ENCODE measurements at places on chromosomes 5 and 9.

DNA sequence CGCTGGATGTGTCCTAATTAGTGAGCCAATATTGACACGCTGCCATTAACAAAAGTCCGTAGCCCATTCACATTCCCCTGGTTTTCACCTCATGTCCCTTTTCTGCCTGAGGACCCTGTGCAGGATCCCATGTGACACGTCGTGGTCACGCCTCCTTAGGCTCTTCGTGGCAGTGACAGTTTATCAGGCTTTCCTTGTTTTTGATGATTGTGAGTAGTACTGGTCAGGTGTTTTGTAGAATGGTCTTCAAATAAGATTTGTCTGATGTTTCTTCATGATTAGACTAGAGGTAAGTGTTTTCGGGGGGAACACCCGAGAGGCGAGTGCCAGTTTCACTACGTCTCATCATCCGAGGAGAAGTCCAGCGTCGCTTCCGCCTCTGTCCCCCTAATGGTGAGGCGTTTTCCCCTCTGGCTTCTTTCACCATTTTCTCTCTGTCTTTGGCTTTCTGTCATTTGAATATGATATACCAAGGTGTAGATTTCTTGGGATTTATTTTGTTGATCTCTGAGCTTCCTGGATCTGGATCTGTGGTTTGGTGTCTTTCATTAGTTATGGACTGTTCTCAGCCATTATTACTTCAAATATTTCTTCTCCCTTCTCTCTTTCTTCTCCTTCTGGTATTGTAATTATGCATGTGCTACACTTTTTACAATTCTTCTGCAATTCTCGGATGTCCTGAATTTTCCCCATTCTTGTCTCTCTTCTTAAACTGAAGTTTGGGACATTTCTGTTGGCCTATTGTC lies 57.3 kb downstream of the TRIP13 start:
- DNase-seq = no peak

DNA sequence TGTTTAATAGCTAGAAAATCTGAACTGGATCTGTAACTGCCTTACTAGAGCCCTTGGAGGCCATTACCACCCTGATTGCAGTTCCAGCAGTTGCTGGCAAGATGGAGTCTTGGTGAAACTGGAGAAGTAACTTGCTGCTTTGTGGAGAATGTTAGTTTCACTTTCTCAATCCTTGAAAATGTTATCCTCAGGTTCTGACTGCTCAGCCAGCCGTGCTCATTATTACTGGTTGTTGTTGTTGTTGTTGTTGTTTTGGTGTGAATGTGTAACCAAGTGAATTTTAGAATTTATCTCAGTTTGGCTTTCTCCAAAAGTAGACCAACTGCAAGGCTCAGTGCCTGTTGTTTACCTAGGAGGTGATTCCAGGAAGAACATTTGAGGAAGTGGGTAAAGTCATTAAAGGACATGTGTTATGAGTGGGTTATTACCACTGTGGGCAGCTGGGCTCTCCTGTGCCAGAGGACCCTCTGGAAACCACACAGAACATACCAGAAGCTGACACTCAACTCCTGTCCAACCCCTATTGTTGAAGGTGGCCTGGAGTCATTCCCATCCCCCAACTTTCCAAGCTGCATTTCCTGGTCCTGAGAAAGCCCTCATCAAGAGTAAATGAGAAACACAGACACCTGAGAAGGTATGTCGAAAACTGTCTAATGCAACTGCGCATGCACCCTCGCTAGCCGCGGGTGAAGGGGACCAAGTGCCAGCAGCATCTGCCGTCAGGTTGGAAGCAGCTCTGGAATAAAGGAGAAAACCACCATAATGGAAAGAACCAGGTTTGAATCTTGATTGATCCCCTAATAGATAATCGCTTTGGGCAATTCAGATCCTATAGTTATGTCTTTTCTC lies 111.6 kb downstream of the CMYA5 start:
- DNase-seq = no peak

DNA sequence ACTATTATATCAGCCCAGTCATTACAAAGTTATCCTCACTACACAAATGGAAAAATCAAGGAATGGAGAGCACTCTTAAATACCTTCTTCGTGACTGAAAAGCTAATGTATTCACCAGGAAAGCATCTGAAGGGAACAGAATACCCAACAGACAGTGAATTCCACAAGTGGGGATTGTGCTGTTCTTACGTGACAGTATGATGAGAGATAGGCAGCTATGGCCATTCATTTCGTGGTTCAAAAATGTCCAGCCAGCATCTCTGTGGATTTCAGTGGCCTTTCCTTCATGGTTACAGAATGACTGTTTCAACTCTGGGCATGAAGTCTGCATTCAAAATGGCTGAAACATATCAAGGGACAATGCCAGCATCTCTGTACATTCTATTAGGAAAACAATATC lies 323.8 kb downstream of the PRELID2 start:
- DNase-seq = no peak

- no peak for DNase-seq
Measured at GRCh38 chr5:175548626-175549311, 70.4 kb downstream of the SFXN1 start.

- DNase-seq = no peak
Measured at GRCh38 chr9:84677080-84677479, 7.6 kb downstream of the NTRK2 start.

- DNase-seq = peak; percentile 40
Measured at GRCh38 chr5:53482717-53483638, 2.5 kb downstream of the FST start.

DNA sequence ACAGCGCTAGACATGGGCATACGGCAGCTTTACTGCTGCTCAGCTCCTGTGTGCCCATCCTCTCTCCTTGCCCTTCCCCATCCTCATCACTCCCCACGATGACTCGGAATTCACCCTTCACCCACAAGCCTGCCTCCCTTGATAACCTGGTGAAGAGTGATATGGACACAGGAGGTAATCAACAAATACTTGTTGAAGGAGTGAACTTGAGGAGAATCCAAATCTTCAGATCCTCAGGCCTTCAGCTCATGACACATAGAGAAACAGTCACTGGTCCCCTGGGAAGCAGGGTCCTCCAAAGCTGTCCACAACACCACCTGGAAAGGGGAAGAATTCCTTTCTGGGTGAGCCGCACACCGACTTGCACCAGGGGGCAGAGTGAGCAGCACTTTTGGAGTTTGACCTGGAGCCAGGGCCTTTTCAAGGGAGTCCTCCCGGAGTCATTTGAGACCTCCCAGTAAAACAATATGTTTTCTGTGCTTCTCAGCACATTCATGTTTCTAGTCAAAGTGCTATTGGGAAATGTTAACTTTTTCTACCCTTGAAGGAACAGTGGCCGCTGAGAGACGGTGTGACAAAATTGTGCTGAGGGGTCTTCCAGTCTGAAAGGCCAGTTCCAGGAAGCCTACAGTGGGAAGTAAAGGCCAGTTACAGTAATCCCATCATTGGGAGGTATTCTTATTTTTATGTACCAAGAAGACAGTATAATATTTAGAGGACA lies 332.3 kb downstream of the CWC27 start:
- DNase-seq = peak; percentile 31

- DNase-seq = no peak
Measured at GRCh38 chr9:105967797-105968196, 273.5 kb downstream of the TMEM38B start.

DNA sequence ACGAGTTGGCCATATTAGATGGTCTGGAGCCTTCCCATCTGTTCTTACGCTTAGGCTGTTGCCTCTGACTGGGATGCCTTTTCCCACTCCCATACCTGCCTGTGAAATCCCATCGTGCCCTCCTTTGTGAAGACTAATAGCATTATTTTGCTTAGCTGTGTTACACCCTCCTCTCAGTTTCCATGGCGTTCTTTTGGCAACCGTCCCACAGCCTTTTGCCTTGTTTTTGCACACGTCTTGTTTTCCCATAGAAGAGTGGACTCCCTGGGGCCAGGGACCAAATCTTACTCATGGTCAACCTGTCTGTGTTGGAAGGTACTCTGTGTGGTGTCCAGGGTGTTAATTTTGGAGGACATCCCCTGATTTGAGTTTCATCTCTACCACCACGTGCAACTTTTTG lies 242.1 kb downstream of the HSPA4 start:
- DNase-seq = no peak

DNA sequence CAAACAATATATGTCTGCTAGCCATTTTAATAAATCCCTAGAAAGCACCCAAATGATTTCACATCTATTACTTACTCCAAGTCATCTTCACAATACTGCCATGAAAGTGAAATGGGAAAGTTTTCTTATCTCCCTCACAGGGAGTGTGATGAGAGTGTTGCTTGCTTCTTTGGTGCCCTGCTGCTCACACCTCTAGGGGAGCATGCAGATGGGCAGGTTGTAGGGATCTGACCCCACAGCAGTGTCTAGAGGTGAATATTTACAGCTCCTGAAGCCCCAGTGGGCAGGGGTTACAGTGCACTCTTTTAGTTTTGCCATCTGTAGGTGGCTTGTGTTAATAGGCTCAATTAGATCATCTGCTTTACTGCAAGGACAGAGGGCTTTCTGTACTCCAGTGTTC lies 173.2 kb downstream of the GABRG2 start:
- no peak for DNase-seq

- DNase-seq = no peak
Measured at GRCh38 chr5:176620333-176620981, 9.9 kb downstream of the SNCB start.

GRCh38 chr5:69444127-69444754 lies 29.3 kb downstream of the MARVELD2 start:
- no peak for DNase-seq

DNA sequence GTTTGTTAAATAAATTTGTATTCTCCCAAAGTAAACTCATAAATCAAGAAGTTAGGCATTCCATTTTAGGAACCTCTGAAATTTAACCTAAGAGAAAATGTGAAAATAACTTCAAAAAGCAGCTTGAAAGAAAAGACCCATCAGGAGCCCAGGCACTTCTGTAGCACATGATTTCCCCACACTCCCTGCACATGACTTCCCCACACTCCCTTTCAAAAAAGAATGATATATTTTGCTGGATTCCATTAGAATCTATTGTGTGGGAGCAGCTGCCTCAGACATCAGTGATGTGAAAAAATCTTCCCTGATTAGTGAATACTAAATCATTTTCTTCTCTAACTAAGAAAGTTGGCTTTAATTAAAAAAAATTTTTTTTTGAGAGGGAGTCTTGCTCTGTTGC lies 83.3 kb downstream of the GLDC start:
- DNase-seq = no peak
